ENCODE measurements at places on chromosomes 7 and 10.

DNA sequence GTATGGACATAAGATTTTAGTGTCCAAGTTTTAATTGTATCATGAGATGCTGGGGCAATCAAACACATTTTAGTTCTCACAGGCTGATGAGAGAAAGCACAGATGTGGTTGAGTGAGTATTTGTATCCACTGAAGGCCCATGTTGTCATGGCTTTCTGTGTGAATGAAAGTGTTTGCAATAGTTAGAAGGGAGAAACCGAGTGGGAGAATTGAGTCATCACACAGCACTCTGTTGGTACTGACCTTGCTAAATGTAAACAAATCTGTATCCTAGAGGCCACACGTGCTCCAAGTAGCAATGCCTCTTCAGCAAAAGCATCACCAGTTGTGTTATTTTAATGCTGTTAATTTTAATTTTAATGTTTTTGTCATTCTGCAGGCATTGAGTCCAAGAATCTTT lies 121.2 kb downstream of the EMX2 start:
- DNase-seq: no peak

DNA sequence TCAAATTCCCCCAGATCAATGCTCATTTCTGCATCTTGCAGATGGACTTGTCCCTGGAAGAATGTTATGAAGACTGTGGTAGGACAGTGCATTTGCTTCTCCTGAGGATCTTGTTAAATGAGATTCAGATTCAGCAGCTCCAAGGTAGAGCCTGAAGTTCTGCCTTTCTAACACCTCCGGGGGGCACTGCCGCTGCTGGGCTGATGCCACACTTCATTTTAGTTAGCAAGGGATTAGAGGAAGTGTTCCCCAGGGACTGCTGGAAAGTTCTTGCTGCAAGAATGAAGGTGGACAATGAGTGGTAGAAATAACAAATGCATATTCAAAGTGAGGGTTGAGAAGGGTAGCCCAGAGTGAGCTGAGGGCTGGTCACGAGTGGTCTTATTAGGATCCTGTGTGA lies 434.3 kb upstream of the AKR1E2 start:
- no peak for DNase-seq

DNA sequence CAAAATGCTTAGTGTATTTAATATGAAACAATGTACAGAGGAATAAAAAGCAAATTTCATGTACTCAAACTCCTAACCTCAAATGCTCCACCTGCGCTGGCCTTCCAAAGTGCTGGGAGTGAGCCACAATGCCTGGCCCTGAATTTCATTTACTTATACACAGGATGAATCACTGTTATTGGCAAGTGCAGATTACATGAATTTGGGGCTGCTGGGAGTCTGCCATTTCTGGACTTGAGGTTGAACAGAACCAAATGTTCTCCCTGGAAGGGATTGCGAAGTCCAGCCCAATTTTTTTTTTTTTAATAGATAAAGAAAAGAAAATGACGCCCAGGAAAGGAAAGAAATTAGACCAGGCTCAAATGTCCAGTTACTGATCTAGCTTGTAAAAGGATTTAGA lies 6.8 kb upstream of the CSTF2T start:
- no peak for DNase-seq

DNA sequence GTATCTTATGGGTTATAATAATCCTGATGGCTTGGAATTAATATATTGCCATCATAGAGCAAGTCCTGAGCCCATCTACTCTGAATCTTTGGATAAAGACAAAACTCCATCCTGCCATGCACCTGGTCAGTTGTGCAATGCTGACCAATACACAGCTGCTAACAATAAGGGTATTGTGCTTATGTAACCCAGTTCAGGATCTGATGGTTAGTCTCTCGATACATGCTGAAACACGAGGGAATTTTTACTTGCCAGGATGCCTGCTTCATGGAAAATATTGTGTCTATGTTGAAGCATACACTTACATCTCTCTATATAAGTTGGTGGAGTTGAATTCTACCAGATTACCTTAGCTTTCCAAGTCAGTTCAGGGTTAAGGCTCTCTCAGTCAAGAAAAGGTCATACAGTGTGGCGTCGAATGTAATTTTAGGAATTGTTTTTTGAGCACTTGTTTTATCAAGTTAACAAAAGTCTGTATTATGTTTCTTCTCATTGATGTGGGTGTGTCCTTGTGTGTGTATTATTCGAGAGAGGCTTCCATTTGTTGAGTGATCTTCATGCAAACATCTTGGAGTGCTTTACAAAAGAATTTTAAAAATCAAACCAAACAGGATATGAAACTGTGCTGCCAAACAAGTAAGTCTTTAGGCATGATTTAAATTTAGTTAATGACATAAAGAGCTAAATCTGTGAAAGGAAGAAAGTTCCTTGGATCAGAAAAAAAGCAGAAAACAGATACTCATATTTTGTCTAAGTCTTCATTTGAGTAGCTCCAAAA lies 449.1 kb downstream of the SUGCT start:
- DNase-seq: no peak

- no peak for DNase-seq
Measured at GRCh38 chr7:110775046-110775445, 315.9 kb upstream of the LRRN3 start.

GRCh38 chr10:48758411-48758810 lies 73.7 kb downstream of the WDFY4 start:
- no peak for DNase-seq
